ENCODE measurements at places on chromosomes 16 and 17.

- DNase-seq: no peak
Observed at GRCh38 chr17:9256751-9257629, 235.7 kb downstream of the NTN1 start.

DNA sequence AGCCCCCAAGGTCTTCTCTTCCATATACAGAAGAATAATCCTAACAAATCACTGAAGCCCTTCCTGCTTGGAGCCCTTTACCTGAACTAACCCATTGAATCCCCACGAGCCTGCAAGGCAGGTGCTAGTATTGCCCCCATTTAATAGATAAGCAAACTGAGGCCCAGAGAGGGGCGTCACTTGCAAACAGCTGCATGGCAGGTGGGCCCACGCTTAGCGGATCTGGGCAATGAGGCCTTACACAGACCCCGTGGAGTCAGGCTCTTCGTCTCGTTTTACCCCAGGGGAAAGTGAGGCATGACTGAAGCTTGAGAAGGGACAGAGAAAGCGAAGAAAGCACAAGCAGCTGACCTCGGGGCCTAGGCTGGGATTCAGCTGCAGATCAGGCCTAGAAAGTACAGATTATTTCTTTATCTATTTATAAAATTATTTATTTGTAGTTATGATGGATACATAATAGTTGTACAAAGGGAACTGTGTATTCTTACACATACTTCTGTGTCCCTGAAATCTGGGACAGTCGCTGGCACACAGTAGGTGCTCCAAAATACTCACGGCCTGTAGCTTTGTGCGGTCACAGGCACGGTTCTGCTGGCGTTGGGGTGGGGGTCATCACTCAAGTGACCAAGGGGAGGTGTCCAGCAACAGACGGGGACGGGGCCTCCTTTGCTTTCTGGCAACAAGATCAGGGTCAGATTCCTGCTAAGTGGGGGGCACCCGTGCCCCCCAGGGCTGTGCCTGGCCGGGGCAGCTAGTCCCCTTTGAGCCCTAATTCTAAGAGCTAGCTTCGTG is 223.2 kb upstream of the GSE1 start:
- no peak for DNase-seq

DNA sequence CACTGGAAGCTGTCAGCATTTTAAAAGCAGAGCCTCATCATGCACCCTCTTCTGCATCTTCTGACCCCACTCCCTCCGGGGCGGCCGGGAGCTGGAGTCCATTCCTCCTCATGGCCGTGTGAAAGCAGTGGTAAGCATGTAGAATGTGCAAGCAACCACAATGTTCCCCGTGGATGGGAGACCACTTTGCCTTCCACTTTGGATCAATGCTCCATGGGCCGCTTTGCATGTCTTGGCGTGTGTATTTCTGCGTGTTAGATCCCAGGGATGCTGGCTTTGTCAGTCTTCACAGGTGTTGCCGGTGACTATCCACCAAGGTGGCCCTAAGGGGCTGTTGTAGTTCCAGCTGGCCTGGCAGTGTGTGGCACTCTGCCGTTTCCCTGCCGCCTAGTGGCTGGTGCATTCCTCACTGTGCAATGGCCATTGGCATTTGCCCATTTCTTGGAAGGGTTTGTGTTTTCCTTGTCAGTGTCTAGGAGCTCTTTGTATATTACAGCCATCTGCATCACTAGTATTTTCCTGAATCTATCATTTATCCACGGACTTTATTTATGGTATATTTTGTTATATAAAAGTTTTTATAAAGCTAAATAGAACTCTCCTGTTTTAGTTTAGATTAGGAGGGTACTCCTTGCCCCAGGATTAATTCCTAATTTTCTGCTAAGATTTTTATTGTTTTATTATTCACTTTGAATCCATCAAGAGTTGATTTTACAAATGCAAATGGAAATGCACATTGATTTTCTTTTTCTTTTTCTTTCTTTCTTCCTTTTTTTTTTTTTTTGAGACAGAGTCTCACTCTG is 5.8 kb upstream of the ALDH3A1 start:
- no peak for DNase-seq

GRCh38 chr17:14505606-14506005 is 204.7 kb downstream of the HS3ST3B1 start:
- no peak for DNase-seq

GRCh38 chr17:15658296-15658695 is 25.8 kb downstream of the TRIM16 start:
- DNase-seq: no peak

GRCh38 chr17:10099051-10099571 is 99.3 kb downstream of the GAS7 start:
- DNase-seq: no peak

- no peak for DNase-seq
Observed at GRCh38 chr17:61412860-61413660, 13.4 kb downstream of the TBX2 start.

DNA sequence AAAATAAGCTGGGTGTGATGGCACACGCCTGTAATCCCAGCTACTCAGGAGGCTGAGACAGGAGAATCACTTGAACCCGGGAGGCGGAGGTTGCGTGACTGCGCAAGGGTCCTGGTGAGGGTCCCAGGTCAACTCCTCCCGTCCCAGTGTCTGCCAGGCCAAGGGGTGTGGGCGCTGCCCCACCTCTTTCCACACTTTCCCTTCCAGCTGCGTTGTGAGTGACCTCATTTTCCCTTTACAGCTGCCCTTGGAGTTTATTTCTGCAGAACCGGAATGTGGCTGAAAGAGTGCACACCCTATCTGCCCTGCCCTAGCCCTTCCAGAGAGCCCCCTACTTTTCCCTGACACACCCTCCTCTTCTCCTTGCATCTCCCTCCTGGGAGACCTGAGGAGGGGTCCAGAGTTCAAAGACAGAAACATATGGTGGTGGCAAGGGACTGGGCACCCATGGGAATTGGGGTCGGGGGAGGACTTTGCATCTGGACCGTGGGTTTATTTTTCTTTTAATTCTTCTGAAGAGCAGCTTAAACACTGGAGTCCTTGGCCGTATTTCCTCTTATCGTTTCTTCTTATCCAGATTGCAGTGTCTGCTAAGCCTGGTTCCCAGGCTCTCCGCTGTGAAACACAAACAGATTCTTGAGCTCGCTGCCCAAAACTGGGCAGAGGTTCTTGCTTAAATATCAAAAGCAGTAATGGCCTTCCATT is 20.9 kb downstream of the MRC2 start:
- DNase-seq: no peak

DNA sequence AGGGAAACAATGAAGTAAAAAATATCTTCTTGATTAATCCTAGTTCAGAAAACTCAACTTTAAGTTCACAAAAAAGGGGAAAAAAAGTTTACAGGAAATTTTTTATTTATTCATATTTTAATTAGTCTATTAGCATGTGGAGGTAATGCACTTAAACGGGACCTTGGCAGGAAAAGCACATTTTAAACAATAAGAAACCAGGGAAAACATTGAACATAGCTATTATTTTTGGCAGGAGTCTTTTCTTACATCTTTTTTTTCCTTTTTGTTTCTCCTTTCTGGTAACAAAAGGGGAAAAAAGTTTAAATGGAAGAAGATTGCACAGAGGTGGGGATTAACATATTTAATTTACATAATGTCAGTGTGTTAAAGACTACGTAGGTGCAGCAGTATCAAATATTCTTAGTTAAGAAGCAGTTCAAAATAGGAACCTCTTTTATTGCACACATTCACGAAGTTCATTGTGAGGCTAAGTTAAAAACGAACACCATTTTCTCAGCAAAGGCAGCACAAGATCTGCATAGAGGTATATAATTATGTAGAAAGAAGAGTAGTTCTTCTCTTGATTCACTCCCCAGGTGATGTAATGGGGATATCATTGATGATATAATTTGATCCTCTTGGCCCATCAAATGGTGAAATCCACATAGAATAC is 940.5 kb downstream of the CDH11 start:
- no peak for DNase-seq

- peak; percentile 70 for DNase-seq
Observed at GRCh38 chr16:57815987-57816745, 13.9 kb upstream of the KIFC3 start.

DNA sequence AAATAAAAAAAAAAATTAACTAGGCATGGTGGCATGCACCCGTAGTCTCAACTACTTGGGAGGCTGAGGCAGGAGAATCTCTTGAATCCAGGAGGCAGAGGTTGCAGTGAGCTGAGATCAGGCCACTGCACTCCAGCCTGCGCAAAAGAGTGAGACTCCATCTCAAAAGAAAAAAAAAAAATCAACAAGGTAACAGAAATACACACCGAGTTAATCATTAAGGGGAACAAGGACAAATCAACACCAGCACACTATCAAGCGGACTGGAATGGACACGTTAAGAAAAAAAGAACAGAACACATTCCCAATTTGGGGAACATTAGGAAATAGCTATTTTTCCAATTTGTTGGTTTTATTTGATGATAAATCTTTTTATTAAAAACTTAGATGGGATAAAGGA is 28.4 kb upstream of the GLG1 start:
- DNase-seq: no peak

- DNase-seq: no peak
Observed at GRCh38 chr16:81600275-81600674, 155.7 kb downstream of the CMIP start.

DNA sequence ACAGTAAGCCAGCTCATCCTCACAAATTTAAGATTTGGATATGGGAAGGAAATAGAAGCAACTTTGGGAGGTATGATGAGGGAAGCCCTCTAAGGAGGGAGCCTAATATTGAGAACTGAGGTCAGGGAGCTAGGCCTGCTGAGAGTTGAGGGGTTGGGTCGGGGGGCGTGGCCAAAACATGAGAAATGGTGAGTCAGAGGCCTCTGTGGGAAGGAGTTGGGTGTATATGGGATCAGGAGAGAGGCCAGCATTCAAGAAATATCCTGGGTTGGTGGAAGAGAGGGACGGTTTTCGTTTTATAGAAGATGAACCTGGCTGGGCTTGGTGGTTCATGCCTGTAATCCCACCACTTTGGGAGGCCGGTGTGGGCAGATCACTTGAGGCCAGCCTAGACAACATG is 48.4 kb downstream of the CLEC16A start:
- DNase-seq: peak; percentile 71

- no peak for DNase-seq
Observed at GRCh38 chr17:9368631-9369030, 207.0 kb downstream of the STX8 start.

DNA sequence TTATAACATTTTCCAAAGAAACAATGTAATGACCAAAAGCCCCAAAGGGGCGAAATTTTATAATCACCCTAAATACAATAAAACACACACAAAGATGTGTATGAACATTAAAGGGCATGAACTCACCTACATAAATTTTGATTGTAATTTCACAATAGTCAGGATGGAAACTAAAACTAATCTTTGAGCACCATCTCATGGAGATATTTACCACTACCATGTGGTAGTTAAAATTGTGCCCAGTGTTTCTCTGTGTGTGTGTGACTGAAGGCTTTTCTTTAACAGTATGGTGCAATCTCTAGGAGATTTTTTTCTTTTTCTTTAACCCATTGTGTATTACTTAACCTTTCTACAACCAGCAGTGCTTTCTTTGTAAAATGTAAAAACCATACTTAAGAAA is 19.7 kb upstream of the MEIOC start:
- no peak for DNase-seq

- no peak for DNase-seq
Observed at GRCh38 chr17:76543826-76544545, 4.1 kb downstream of the PRCD start.

- DNase-seq: no peak
Observed at GRCh38 chr17:72852277-72852938, 240.1 kb downstream of the SLC39A11 start.

DNA sequence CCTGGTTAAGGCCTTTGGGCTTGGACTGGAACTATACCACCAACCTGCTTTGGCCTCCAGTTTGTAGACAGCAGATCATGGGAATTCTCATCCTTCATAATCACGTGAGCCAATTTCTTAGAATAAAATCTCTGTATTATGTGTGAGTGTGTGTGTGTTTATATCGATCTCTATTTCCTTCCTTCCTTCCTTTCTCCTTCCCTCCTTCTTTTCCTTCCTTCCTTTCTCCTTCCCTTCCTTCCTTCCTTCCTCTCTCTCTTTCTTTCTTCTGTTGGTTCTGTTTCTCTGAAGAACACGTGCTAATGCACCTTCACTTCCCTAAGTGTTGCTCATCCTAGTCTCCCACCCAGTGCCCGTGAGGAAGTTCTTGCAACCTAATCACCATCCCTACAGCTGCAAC is 35.5 kb upstream of the PHB1 start:
- no peak for DNase-seq

GRCh38 chr17:74532115-74532514 is 840 bp upstream of the CD300LB start:
- DNase-seq: peak; percentile 15

- DNase-seq: no peak
Observed at GRCh38 chr16:29307598-29308507, 98.7 kb downstream of the NPIPB11 start.

DNA sequence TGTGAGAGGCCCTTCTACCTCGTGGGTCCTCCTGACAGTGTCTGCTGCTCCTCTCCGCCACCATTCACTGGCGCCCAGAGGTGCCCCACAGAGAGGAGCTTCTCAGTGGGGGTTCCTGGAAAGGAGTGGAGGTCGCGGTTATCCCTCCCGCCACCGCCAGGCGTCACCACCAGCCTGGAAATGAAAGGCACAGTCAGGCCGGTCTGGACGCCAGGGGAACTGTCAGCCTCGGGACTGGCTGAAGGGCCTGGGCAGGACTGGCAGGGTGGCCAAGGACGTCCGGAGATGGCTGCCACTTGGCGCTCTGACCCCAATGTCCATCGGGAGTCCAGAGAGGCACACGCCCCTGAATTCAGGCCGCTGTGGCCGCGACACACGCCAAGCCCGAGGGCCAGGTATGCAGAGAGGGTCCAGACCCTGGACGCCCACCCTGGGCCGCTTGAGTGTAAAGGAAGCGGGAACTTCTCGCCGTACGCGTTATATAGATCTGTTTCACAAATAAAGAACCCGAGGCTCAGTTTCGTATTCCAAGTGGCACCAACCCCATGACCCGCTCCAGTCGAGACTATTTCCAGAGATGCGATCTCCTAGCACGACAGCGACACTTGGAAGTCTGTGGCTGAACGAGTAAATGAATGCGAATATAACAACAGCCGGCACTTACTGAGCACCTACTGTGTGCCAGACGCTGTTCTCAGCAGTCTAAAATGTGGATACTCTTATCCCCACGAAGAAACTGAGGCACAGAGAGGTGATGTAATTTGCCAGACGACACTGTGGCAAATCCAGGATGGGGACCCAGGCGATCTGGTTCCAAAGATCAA is 7.6 kb upstream of the NXPH3 start:
- DNase-seq: peak; percentile 94

GRCh38 chr17:81399481-81400153 is 4.4 kb downstream of the BAHCC1 start:
- no peak for DNase-seq

DNA sequence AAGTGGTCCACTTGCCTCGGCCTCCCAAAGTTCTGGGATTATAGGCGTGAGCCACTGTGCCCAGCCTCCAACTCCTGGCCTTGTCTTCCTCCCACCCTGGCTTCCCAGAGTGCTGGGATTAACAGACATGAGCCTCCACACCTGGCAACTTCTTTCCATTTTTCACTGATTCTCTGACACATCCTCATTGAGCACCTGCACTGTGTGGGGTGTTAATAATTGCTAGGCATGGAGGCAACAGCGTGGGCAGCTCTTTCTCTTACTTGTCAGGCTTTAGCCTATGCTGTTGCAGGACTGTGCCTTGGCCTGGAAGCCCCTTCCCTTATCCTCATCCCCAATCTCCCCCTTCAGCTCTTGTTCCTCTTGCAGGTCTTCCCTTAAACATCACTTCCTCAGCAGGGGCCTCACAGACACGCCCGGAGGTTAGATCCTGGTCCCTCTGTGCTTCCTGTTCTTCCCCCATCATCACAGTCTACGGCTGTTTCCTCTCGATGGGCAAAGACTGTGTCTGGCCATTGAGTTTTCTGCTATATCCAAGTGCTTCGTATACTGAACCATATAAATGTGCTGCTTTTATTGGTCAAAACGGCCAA is 7.9 kb downstream of the QPRT start:
- no peak for DNase-seq

GRCh38 chr17:17776889-17777288 is 59.9 kb downstream of the SREBF1 start:
- no peak for DNase-seq
